Stimulated activated CD8-positive, alpha-beta memory T cell treated with anti-CD3 and anti-CD28 coated beads, Interleukin-4, amount 100 ng/mL, for 4 hours (primary cell): ENCODE measurements at places on chromosomes 12 and 14.
A peak's percentile ranks its signal among the peaks of the same experiment; 100 is the strongest.

- DNase-seq, result no peak
Measured at GRCh38 chr12:57539134-57539768, 7.7 kb downstream of the DCTN2 start.

DNA sequence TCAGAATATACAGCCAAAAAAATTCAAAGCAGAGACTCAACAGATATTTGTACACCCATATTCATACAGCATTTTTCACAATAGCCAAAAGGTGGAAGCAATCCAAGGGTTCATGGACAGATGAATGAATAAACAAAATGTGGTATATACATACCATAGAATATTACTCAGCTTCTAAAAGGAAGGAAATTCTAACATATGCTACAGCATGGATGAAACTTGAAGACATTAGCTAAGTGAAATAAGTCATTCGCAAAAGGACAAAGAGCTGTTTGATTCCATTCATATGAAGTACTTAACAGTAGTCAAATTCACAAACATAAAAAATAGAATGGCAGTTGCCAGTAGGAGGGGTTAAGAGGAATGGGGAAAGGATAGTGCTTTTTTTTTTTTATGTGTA lies 91.8 kb upstream of the ARID2 start:
- DNase-seq, result no peak

DNA sequence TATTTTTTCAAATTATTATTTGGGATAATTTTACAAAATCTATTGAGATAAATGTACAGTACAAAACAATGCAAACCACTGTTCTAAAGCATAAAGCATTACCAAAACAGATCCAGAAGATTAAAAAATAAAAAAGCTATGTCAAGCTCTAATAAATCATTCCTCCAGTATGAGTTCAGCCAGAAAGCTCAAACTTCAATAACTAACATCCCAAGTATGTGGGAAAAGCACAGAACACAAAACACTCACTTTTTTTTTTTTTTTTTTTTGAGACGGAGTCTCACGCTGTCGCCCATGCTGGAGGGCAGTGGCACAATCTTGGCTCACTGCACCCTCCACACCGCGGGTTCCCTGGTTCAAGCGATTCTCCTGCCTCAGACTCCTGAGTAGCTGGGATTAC lies 11.3 kb downstream of the SAV1 start:
- DNase-seq, result no peak

DNA sequence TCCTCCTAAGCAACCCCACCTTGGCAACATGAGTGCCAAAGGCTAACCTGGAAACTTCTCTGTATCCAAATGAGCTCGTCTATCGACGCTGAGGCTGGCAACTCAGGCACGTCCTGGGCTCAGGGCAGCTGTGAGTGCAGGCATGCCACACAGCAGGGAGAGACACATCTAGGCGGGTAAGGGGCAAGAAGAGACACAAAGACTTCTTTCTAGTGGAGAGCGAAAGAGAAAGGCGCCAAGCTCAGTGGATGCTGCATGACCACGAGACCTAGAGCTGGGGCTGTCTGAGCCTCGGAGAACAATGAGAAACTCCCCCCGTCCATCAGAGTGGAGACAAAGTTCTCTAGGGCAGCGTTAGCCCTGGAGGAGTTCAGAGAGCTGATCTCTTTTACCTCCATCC lies 170.4 kb downstream of the CALM1 start:
- no peak for DNase-seq

DNA sequence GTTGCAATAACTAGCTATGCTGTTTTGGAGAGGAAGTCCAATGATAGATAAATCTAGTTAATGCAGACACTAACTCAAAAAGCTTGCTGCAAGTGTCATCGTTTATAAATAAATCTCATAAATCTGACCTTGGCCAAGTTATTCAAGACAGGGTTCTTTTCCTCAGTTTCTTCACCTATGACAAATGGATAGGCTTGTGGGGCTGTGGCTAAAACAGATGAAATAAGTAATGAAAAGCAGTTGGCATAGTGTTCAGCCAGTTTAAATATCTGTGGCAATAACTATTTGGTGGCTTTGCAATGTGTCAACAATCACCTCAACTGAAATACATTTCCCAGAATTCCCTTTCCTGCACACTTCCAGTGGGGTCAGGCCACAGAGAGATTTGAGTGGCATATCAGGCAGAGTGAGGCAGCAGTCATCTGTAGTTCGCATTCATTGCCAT lies 169.9 kb downstream of the DYRK2 start:
- no peak for DNase-seq

DNA sequence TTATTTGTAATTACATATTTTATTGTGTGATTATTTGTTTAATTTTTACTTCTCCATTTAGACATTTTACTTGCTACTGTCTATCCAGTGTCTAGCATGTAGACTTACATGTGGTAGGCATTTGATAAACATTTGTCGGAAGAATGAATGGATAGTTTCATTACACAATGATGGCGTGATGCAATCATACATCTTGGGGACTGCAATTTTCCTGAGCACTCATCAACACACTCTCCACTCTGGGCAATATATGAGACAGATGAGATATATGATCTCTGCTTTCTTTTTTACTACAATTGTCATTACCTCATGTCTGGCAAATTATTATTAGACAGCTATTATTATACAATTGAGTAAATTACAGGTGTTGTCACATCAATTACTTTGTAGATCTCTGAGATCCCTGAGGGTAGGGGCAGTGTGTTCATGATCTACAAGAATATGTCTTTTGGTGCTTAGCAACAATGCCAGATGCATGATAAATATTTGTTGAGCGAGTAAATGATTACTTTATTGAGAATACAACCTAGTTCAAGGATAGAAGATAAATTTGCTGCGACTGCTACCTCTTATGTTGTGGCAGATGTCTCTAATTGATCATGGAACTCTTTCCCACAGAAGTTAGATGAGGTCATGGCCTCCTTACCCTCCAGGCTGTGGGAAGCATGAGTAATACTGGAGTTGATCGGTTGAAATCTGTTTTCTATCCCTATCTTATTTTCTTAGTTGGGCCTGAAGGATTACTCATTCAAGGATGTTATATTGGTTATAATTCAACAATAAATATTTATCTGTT lies 416.0 kb downstream of the LRIG3 start:
- no peak for DNase-seq

DNA sequence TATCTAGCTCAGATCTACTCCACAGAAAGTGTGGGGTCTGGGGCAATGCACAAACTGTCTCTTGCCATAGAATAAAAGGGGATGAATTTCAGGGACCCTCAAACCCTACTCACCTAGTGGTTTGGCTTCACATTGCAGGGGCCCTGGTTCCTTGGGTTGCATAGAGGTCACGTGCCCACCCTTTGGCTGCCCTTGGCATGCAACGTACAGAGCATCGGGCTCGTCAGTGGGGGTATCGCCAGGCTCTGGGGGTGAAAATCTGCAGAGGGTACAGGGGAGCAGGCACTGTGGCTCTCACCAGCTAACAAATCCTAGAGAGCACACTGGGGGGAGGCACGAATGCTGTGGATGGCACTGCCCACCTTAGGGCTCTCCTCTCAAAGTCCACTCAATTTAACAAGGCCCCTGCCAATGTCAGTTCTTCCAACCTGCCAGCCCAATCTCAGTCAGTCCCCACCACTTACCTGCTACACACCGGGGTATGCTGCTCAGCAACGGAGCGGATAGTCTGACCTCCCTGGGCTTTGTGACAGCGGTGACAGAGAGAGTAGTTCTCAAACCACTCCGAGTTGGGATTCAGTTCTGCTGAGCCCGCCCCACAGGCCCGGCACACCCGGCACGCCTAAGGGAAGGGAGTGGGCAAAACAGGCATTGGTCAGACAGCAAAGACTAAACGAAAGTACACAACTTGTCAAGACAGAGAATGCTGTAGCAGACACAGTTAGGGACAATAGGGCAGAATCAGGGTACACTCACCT lies 8.0 kb downstream of the KMT2D start:
- DNase-seq, result no peak

- DNase-seq, result no peak
Measured at GRCh38 chr14:94139421-94139820, 10.0 kb upstream of the IFI27L2 start.

GRCh38 chr14:24817212-24818057 lies 183.4 kb upstream of the GZMB start:
- DNase-seq, result no peak

DNA sequence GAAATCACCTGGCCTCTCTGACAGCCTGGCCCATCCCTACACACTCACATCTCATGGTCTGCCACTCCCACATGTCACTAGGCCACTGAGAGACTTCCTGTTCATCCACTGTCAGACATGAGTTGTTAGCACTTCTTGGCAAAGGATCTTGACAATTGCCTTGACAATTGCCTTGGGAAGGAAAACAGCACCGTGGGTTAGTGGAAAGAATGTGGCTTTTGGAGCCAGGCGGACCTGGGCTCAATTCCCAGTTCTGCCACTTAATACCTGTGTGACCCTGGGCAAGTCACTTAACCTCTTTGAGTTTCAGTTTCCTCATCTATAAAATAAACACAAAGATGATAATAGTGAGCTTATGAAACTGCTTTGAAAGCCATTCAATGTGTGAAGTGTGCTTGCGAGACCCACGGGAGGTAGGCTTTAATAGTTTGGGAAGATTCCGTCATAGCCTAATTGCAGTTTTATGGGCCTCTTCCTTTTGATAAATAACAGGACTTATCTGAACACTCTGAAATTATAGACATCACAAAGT lies 250.4 kb downstream of the C12orf75 start:
- DNase-seq, result no peak

GRCh38 chr12:64714551-64714968 lies 44.6 kb downstream of the GNS start:
- DNase-seq, result peak; percentile 21

- no peak for DNase-seq
Measured at GRCh38 chr12:105482951-105483350, 152.5 kb downstream of the C12orf75 start.

DNA sequence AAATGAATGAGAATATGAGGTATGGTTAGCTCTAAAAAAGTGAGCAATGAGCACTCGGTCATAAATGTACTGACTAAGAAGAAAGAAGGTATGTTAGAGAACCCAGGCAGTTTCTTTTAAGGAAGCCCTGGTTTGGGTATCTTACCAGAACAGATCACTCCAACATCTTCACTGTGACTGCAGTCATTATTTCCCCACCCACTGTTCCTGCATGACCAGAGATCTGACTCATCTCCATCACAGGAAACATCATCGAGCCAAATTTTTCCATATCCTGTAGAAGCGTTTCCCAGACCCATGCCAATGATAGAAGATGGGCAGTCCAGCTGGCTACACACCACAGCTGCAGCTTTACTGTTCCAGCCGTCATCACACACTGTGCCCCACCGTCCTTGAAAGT lies 48.0 kb downstream of the CD163L1 start:
- DNase-seq, result no peak

DNA sequence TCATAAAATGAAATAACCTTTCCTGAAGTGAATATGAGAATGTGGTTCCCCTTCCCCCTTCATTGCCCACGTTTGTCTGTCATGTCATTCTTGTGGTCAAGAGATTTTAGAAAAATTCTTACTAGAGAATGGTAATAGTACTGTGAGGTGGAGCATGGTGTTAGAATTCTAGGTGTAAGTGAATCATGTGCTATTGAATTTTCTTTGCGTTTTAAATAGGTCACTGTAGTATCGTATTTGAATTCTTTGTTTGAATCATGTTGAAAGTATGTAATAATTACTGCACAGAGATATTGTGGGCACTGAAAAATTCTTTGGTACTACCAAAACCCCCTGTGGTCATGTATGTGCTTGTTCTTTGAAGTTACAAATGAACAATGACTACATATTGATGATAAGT lies 49.9 kb downstream of the FUT8 start:
- DNase-seq, result no peak

DNA sequence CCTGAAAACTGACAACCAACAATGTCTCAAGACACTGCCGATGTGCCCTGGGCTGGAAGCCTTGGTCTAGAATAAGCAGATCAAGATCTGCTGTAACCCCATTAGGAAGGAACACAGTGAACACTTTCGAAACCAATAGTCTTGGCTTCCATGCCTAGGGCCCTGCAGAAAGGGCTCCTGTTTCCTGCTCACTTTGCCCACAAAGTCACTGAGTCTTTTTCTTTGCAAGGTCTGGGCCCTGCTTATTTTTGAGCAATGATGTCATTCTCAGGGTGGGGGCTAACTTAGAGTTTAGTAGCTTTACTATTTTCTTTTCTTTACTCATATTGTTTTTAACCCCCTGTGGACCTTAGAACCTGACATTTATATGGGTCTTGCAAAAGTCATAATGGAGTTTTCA lies 704.2 kb upstream of the TMEM132C start:
- DNase-seq, result no peak

DNA sequence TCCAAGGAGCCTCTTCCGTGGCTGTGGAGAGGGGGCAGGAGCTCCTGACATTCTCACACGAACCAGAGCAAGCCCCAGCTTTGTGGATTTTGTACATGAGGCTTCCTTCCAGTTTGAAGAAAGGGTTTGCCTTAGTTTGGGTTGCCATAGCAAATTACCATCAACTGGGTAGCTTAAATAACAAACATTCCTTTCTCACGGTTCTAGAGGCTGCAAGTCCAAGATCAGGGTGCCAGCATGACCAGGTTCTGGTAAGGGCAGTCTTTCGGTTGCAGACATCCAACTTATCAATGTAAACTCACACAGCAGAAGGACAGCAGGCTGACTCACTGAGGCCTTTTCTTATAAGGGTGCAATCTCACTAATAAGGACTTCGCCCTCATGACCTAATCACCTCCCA lies 25.9 kb upstream of the STAB2 start:
- no peak for DNase-seq

DNA sequence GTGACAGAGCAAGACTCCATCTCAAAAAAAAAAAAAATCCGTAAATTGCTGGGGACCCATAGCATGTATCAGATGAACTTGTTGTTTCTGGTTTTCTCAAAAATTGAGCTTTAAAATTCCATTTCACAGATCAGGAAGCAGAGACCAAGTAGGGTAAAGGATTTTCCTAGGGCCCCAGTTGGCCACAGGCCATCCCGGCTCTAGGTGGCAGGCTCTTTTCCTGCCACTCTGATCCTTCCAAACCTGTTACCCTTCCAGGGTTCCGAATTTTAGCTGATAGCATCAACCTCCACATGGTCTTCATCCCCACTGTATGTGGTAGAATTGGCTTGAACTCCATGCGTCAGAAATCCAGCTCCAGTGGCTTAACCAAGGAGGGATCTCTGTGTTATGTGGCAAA lies 36.1 kb upstream of the BDKRB2 start:
- DNase-seq, result no peak

DNA sequence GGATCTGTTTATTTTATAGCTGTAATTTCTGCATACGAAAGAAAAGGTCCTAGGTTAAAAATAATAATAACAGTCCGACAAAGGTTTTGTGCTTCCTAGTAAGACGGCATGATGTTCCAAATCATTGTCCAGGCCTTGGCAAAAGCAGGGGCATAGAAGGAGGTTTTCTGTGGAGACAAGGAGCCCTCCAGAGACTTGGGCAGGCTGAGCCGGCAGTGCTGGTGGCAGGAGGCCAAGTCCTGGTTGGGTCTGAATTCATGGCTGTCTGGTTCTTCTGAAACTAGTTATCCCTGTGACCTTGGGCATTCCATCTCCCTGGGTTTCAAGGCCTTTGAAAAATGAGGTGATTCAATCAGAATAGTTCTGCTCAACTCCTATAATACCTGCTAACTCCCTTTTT lies 44.0 kb downstream of the KCNK13 start:
- no peak for DNase-seq
